ENCODE measurements at places on chromosomes 11 and 22.

- DNase-seq = no peak
Observed at GRCh38 chr11:104094576-104094975, 58.1 kb downstream of the DDI1 start.

GRCh38 chr11:3958281-3958680, 102.8 kb downstream of the STIM1 start:
- DNase-seq = no peak

DNA sequence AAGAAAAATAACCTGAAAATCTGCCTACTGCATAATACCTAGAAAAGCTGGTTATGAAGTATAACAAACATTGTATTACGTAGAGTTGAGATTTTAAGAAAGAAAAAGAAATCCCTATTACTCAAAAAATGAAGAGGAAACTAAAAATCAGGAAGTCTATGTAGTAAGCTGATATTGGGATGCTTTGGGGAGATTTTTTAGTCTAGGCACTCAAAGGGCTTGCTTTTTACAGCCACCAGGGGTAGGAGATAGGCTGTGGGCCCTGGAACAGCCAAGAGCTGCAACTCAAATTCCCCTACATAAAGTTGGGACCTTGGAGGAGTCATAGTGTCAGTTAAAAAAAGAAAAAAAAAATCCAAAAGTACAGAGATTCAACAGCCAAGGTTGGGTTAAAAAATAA, 90.4 kb downstream of the RELT start:
- no peak for DNase-seq

GRCh38 chr11:36108881-36109589, 165.2 kb downstream of the LDLRAD3 start:
- DNase-seq = no peak

DNA sequence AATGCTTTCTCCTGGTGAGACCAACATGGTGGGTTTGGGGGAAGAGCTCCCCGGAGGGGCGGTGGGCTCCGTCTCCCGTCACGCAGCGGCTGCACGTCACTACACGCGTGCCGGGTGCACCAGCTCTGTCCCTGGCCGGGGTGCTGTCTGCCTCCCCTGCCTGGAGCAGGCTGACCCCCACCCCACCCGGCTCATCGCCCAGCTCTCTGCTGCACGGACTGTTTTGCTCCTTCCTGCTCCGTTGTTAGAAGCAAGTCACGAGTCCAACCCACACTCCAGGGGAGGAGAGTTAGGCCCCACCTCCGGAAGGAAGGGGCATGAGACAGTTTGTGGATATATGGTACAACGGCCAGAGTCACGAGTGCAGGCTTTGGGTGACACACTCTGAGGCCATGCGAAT, 364.9 kb downstream of the BRD1 start:
- no peak for DNase-seq
